ENCODE measurements at places on chromosomes 5 and 9. TPM values are rescaled to one million over a fixed set of nuclear protein-coding genes. Genes with fewer than 3 reads are reported as not detected.
A peak's percentile ranks its signal among the peaks of the same experiment; 100 is the strongest.

The FYB1 gene
- total RNA-seq, result 0.32 TPM

The MAP1B gene
- 56.0 TPM for total RNA-seq

The ADAMTS13 gene
- 6.1 TPM for total RNA-seq

The FAM200C gene
- total RNA-seq, result 3.7 TPM

The ADAMTS6 gene
- 17.8 TPM for total RNA-seq

The FBP2 gene
- not detected for total RNA-seq

The RUSC2 gene
- total RNA-seq, result 30.5 TPM

The GAS1 gene
- 11.0 TPM for total RNA-seq

The TMEM215 gene
- total RNA-seq, result not detected

The SLC36A2 gene
- total RNA-seq, result not detected

The LEAP2 gene
- total RNA-seq, result 2.9 TPM

The STC2 gene
- total RNA-seq, result 316 TPM

The SARDH gene
- not detected for total RNA-seq

The FOXD4L6 gene
- 0.69 TPM for total RNA-seq

The IFNA2 gene
- not detected for total RNA-seq

DNA sequence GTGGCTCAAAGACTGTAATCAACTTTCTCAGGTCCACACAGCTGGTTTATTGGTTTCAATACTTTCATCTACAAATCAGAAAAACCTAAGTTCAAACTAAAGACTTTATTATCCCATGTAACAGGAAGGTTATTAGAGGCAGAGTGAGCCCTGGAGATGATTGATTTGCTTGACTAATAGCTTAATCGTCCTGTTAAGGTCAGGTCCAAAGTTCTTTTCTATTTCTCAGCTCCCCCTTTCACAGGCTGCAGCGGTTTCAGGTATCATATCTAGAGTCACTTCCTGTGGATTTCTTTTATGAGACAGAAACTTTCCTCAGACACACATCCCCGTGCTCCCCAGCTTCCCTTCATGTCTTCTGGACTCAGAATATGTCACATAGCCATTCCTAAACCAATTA lies 166.4 kb downstream of the PRELID2 start:
- no peak for DNase-seq

DNA sequence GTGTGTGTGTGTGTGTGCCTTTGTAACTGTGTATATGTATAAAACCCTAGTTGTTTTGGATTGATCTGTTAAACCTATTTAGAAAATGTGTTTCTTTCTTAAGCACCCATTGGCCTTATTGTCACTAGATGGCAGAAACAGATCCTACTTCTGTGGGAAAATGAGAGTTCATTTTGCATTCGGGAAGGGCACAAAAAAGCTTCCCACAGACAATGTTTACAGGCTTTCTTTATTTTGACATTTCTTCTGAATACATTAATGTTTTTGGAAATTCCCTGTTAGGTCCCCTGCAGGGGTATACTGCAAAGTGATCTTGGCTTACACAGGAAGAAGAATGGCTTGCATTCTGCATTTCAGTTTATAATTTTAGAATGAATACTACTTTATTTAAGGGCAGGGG lies 481.8 kb upstream of the ARRDC3 start:
- no peak for DNase-seq

GRCh38 chr9:35106343-35106730 lies 3.4 kb upstream of the STOML2 start:
- DNase-seq, result no peak

DNA sequence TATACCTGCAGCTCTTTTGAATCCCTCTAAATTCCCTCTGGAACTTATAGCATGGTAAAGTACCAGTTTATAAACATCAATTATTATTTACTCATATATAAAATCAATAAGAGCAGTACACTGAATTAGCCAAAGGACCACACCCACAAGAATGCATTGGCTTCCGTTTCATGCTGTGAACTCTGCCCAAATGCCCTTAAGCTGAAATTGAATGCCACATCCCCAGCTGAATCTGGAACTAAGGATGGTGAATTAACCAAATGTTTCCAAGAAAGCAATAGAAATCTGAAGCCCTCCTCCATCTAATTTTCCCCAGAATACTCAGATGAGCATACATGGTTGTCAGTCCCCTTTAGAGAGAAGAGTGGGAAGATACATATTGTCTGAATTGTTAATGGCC lies 436.4 kb upstream of the FTMT start:
- peak; percentile 31 for DNase-seq

GRCh38 chr9:128007566-128008138 lies 26.9 kb upstream of the EEIG1 start:
- DNase-seq, result peak; percentile 45

GRCh38 chr9:13282998-13283397 lies 3.5 kb upstream of the MPDZ start:
- no peak for DNase-seq

DNA sequence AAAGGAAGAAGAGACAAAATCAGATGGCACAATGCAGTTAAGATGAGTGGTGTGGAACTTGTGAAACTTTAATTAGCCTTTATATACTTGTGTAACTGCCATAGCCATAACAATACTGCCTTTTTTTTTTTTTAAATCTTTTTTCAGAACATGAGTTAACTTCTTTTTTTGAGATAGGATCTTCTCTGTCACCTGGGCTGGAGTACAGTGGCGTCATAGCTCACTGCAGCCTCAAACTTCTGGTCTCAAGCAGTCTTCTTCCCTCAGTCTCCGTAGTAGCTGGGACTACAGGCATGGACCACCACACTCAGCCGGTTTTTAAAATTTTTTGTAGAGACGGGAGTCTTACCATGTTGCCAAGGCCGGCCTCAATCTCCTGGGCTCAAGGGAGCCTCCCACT lies 37.2 kb downstream of the GPBP1 start:
- no peak for DNase-seq

GRCh38 chr5:66987949-66988838 lies 208.4 kb downstream of the CD180 start:
- DNase-seq, result peak; percentile 48

GRCh38 chr9:14307989-14308852 lies 5.7 kb downstream of the NFIB start:
- no peak for DNase-seq

DNA sequence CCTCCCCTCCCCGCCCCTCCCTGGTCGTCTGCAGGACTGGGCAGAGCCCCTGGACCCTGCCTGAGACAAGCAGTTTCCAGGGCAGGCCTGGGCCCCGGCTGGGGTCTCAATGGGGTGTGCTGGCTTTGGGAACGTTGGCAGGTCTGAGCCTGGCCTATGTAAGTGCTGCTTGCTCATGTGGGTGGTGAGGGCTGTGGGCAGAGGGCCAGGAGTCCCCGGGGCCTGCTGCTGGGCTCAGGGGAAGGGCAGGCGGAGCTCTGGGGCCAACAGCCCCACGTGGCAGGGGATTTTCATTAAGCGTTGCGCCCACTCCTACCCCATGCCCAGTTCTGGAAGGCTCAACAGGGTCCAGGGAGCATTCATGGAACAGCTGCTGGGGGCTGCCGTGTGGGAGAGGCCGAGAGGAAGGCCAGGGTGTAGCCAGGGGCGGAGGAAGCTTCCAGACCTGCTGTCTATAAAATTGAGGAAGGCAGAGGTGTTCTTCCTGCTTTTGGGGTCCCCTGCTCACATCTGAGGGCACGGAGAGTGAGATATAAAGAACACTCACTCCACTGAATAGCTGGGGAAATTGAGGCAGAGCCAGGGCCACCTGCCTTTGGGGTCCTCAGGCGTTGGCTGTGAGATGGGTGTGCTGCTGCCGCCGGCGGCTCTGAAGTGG lies 32.5 kb downstream of the RXRA start:
- DNase-seq, result peak; percentile 76

GRCh38 chr5:77893225-77893860 lies 117.2 kb upstream of the TBCA start:
- DNase-seq, result peak; percentile 97

GRCh38 chr9:97737429-97737828 lies 40.3 kb upstream of the XPA start:
- peak; percentile 20 for DNase-seq

DNA sequence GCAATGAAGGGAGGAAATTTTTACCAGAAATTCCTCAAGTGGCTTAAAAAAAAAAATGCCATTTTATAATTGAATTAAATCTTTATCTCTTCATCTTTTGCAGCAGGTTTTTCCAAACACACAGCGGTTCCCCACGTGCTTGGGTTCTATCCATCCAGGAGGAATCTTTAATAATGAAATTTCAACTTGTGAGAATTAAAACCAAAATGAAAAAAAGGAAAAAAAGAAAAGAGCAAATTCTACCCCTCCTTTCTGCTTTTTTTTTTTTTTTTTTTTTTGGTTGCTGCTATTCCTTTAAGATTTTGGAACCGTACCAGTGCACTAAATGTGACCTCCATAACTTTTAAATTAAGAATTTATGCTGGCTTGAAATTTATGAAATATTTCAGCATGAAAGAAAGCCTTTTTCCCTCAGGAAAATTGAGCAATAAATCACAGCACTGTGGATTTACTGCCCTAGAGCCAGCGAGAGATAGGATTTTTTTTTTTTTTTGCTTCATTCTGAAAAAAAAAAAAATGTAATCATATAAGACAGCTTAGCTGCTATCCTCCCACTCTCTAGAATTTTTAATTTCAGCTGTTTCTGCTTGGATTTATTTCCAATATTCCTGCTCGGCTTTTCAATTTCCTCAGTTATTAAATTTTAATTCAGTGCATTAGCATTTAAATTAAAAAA lies 88.5 kb downstream of the ZNF618 start:
- no peak for DNase-seq

DNA sequence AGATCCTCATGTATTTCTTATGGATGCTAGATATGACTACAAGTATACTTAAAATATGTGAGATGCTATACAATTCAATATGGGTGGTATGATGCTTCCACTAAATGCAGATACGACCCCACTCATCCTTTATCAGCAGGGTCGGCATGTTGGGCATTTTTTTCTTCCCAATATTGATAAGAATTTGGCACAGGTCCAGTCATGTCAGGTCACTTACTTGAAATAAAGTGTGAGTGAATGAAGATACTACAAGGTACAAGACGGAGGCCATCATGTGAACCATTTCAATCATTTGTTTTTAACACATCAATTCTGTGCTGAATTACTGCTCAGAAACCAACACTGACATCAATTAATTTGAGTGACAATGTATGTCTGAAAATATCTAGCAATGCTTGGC lies 146.9 kb upstream of the GNA14 start:
- no peak for DNase-seq

DNA sequence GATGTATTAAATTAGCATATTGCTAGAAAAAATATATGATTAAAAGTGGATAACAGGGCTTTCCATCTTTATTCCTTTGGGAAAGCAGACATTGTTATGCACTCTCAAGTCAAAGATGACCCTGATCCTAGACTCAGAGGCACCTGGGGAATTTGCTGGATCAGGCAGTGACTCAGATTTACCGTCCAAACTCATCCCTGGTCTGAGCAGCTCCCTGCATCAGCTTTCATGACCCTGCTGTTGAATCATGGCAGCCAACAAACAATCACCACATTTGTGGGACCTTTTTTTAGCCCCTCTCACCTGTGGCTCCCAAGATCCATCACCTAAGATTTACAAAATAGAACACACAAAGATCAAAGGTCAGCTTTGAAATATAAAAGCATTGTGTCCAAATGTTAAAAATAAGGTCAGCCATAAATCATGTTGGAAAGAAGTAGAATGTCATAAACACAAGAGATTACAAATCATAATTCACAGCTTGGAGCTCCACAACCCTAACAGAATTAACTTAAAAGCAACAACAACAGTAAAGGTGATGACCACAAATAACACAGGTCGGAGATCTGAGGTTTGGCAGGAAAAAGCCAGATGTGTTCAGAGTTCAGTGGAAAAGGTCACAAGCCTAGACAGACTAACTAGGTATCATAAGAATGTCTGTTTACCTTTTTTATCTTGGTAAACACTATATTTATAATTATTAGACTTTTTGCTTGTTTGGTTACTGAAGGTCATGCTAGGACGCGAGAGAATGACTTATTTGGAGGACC lies 55.5 kb downstream of the ZFAND5 start:
- DNase-seq, result no peak

- DNase-seq, result no peak
These were observed 216.0 kb upstream of the DAP start for GRCh38 chr5:10977011-10977410.

GRCh38 chr9:23117616-23118015 lies 671.0 kb downstream of the DMRTA1 start:
- no peak for DNase-seq

GRCh38 chr9:112753725-112754124 lies 3.2 kb downstream of the SNX30 start:
- peak; percentile 67 for DNase-seq

GRCh38 chr5:108650997-108651396 lies 96.7 kb upstream of the FER start:
- peak; percentile 21 for DNase-seq

DNA sequence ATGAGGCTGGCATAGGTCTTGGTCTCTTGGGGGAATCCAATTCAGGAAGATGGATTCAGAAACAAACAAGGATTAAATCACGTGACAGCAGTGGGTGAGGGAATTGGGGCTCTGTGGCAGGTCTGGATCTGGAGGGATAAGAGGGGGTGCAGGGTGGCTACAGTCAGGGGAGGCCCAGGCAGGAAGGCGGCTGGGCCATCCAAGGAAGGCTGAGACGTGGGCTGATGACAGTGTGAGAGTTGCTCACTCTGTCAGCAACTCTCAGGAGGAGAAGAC lies 65.8 kb upstream of the COL5A1 start:
- DNase-seq, result no peak

DNA sequence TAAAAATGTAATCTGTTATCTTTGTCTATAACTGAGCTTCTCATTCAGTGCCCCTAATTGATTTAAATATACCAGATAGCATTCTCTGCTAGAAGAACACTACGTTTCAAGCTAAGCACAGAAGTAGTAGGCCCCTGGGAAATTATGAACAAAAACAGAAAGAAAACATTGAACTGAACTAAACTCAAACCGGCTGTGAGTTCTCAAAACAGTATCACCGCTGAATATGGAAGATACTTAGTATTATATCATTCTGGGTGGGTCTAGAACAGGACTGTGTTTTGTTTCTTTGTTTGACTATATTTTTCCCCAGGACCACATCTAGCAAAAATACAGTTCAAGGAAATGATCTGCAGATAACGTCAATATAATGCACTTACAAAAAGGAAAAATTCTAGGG lies 95.1 kb upstream of the HMHB1 start:
- DNase-seq, result no peak

DNA sequence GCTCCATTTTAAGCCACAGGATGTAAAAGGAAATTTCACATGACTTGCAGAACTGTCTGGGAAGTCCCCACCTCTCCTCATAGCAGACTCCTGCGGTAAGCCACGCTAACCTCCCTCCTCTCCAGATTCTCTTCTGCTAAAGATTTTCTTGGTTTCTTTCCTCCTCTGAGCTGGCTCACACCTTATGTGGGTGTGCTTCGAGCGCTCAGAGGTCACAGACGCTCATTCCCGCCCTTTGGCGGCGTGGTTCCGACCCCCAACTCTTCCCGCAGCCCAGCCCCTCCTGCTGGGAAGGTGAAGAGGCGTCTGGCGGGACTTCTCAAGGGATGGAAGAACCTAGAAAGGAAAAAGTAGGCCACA lies 32.9 kb upstream of the CDK20 start:
- DNase-seq, result no peak

DNA sequence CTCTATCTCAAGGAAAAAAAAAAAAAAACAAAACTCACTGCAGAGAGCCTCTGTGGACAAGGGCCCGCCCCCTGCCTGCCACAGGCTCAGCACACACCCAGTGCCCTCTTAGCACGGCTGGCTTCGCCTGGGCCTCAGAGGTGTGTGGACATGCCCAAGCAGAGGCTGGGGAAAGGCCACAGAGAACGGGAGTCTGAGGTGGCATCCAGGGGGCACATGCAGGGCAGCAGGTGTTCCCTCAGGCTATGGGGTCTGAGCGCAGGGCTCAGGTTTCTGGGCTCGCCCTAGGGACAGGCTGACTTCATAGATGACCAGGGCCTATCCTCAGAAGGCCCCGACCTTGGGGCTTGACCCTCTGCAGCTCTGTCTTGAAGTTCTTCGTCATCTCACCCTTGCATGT lies 138.7 kb downstream of the ZNF354C start:
- no peak for DNase-seq

All from MCF 10A (cell line).